ENCODE measurements at places on chromosomes 2 and 18. TPM values are rescaled to one million over a fixed set of nuclear protein-coding genes. Genes with fewer than 3 reads are reported as not detected.
A peak's percentile ranks its signal among the peaks of the same experiment; 100 is the strongest.

The SLC40A1 gene
- 393 TPM for total RNA-seq

DNA sequence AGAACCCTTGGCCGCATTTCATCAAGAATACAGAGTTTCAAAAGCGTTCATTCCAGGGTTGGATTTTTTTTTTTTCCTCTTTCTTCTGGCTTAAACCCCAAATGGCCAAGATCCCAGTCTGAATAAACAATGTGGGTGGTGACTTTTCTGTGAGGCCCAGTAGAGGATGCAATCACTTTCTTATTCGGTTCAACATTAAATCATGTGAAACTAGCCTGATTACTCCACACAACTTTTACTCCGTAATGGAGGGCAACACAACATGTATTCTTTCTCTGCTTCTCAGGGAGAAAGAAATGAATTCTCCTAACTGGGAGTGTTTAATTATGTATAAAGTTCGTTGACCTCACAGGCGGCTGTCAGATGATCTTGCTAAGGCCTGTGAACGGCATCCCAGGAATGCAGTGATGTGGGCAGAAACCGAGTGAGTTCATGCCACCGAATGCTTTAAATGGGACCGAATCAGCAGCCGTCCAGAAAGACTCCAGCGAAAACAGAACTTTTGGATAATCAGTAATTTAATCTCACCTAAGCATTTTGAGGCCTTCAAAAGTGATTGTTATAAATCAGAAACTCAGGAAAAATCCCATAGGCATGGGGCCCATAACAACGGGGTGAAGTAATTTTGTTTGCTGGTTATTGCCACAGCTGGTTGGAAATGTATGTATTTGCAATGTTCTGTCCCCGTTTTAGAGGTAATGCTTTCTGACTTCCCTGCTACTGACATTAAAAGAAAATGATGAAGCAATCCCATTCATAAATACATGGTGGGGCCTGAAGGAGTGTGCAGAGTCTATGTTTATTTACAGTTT, 81.5 kb downstream of the BCL2 start:
- DNase-seq, result no peak

GRCh38 chr2:191325651-191326365, 80.6 kb downstream of the MYO1B start:
- no peak for DNase-seq

DNA sequence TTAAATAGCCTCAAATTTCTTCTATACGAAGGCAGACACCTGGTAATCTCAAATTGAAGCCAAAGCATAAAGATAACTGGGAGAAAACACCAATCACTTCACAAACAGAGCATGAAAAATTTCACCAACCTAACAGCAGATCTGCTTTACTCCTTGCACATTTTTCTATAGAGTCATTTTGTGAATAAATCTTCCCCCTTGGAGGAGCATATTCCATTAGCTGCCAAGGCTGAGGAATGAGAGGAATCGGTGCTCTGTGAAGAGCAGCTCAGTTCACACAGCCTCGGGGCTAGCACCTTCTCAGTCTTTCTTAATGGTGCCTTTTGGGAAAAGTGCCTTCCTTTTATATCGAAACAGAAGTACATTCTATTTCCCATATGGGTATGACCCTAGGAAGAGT, 1313.7 kb upstream of the NRXN1 start:
- DNase-seq, result no peak

The CFAP65 gene
- not detected for total RNA-seq

DNA sequence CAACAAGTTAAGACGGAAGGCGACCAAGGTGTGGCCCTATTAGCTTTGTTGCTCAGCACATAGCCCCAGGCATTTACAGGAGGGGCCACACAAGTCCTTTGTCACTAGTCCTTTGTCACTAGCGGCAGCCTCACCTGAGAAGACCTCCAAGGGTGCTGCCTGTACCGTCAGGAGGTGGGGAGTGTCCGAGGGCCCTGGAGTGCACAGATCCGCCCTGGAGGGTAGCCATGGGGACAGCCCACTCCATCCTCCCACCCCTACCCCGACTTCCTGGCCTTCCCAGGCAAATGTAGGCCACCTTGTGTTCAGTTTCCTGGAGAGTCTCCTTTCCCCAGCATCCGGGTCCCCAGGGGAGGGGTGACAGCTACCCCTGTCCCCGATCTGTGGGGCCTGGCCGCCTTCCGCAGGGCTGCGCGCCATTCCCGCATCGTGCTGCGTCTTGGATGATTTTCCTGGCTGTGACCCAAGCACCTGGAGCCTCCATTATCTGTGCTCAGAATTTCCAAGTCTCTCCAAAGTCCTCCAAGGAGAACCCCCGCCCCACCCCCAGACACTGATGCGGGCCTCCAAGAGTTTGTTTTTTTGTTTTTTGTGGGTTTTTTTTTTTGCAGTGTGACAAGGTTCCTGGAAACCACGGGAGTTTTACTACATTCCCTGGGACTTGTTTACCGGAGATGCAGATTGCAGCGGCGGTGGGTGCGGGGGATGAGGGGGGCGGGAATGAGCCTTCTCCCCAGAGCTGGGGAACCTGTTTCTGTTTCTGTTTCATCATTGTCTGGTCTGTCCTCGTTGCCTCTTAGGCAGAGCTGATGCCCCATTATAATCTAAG, 28.6 kb downstream of the TEX44 start:
- no peak for DNase-seq

The C2orf80 gene
- total RNA-seq, result not detected

- DNase-seq, result no peak
These were observed 17.9 kb downstream of the DYSF start for GRCh38 chr2:71471276-71471675.

DNA sequence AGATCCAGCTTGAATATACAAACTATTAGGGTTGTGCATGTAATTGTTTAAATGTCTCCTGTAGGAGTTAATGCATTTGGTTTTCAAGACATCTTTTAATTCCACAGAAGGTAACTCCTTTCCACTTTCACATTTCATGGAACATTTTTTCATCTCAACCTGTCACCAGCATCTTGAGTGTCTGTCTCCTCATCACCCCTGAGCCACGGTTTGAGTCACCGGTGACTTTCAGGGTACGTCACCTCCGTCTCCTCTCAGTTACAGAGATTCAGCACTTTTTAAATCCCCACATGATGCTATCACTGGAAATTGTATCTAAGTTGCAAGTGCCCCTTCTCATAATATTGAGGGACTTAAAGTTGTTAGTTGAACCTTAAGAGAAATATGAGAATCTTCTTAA, 25.3 kb downstream of the GPR55 start:
- DNase-seq, result no peak

DNA sequence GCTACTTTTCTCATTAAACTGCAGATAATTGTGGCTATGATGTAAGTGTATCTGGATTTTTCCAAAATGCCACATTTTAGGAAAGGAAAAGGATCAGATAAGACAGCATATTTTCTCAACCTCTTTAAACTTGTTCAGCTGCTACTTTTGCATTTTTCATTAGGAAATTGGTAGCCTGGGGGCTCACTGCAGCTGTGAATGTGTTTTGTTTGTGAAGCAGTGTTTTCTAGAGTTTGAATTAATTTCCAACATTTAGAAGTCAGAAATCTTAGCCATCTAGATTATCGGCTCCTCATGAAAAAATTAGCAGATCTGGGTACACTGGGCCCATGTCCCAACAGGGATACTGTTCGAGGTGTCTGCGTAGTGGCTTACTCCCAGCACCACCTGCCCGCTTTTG, 56.3 kb upstream of the ZDBF2 start:
- no peak for DNase-seq

- peak; percentile 60 for DNase-seq
These were observed 26.6 kb downstream of the BIN1 start for GRCh38 chr2:127080226-127080937.

DNA sequence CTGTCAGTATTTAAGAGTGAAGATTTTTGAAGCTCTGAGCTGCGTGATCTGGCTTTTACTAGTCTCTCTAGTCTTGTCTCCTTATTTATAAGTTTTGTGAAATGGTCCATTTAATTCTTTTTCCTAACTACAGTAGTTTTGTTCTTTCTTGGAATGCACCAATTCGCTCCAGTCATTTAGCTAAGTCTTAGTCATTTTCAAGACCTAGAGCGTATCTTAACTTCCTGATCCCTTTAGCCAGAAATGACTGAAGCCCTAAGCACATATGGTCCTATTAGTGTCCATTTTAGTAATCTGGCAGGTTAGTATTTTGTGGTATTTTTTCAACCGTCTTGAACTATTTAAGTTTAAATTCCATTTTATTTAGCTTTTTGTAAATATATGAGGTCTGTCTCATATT, 3.6 kb downstream of the BIRC6 start:
- no peak for DNase-seq

GRCh38 chr2:100237770-100238169, 84.5 kb downstream of the LONRF2 start:
- peak; percentile 21 for DNase-seq

DNA sequence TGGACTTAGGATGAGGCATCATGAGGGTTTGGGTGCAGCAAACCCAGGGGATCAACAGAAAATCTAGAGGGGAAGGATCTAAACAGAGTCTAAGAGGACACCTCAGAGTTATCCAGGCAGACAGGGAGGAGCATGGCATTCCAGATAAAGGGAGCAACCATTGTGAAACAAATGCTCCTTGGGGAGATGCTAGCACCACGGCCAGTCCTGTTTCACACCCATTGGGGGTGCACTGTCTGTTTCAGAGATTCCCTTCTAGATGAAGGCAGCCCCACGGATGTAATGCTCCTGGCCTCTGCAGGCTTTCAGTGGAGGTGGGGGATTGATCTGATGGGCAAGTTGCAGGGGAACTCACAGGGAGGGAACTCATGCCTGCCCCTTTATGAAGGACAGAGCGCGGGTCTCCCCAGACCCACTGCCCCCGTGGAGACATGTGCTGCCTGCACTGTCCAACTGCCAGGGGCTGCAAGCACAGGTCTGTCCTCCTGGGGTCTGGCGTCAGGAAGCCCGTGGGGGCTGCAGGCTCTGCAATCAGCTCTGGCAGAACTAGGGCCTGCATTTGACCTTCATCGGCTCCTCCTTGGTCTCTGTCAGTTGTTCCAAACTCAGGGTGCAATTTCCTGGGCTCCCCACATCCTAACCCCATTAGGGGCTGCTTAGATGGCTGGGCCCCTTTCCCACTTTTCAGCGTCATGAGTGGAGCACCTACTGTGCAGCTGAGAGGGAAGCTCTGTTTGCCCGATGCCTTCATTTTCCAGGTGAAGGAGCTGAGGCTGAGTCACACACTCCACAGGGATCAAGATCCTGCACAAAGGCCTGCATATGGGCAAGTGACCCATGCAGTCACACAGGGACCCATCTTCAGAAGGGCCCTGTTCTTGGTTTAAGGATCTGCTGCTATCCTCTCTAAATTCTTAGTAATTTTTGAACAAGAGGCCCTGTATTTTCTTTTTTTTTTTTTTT, 163.4 kb downstream of the ARL4C start:
- DNase-seq, result no peak

GRCh38 chr2:149049142-149049541, 10.6 kb downstream of the LYPD6B start:
- no peak for DNase-seq

DNA sequence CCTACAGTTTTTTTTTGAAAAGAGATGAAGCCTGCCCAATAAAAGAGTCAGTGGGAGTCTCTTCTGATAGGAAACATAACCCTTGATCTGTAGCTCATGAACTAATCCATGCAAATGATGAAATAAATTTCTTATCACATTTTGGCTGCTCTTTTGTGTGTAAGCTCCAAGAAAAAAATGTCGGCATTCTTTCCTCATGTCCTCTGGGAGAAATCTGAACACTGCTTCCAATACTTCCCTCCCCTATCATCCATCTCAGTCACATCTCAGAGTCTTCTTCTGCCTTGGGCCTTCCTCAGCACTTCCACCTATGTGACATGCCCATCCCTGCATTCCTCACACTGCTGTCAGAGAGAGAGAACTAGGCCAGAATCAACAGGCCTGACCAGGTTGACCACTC, 395.7 kb upstream of the ST6GAL2 start:
- DNase-seq, result no peak

The PKDCC gene
- 0.27 TPM for total RNA-seq

The ATL2 gene
- total RNA-seq, result 68.7 TPM

DNA sequence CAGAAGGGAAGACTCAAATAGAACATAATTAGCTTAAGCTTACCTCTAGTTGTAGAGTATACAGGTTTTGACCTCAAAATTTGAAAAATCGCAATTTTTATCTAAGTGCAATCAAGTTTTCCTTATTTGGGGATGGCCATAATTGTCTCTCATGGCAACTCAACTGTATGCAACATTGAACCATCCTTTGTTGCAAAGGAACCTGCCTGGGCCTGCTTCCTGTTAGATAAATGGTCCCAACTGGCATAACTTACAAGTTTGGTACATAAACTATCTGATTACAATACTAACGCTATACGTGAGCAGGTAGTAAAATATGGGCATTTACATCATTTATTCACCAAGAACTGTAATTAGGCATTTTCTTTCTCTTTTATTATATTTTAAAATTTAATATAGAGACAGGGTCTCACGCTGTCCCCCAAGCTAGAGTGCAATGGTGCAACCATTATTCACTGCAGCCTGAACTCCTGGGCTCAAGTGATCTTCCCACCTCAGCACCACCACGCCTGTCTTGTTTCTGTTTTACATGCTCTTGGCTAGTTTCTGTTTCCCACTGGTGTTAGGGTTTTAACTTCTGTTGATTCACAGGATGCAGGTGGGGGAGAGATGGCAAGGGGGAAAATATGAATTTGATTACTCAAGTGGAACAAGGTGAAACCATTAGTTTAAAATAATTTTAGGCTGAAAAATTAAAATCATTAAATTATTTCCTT, 55.3 kb upstream of the B3GNT2 start:
- peak; percentile 68 for DNase-seq

The ATOH8 gene
- under 0.01 TPM for total RNA-seq

The ZNF396 gene
- 0.81 TPM for total RNA-seq

DNA sequence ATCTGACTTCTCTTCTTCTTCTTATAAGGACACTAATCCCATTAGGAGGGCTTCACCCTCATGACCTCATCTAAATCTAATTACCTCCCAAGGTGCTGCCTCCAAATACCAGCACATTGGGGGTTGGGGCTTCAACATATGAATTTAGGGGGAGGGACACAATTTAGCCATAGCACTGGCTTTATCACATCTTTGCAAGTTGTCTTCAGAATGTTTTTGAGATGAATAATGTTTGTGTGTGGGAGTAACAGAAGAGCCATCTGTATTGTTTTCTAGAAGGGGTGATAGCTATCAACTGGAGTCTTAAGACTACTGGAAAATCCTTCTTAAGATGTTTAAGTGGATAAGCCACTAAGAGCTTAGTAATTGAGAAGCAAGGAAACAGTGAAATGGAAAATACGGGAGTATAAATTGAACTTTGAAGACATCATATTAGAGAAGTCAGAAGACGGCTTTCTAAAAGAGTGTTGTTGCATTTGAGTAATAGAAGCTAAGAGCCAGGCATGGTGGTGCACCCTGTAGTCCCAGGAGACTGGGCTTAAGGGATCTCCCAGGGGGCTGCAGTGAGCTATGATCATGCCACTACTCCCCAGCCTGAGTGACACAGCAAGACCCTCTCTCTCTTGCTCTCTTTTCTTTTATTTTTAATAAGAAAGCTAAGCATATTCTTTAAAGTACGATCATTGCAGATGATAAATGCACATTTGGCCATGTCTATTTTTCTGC, 32.6 kb upstream of the B3GNT2 start:
- DNase-seq, result no peak

- no peak for DNase-seq
These were observed 250.5 kb downstream of the GLI2 start for GRCh38 chr2:120985997-120986651.

GRCh38 chr18:79740521-79741361, 57.0 kb upstream of the KCNG2 start:
- no peak for DNase-seq

- no peak for DNase-seq
These were observed 142.4 kb downstream of the ZFP36L2 start for GRCh38 chr2:43083710-43084698.

All from hematopoietic multipotent progenitor cell (in vitro differentiated cells).